ENCODE measurements at places on chromosomes 2 and 18.

- DNase-seq: peak; percentile 45
Observed at GRCh38 chr2:241777686-241778627, 1.3 kb downstream of the GAL3ST2 start.

DNA sequence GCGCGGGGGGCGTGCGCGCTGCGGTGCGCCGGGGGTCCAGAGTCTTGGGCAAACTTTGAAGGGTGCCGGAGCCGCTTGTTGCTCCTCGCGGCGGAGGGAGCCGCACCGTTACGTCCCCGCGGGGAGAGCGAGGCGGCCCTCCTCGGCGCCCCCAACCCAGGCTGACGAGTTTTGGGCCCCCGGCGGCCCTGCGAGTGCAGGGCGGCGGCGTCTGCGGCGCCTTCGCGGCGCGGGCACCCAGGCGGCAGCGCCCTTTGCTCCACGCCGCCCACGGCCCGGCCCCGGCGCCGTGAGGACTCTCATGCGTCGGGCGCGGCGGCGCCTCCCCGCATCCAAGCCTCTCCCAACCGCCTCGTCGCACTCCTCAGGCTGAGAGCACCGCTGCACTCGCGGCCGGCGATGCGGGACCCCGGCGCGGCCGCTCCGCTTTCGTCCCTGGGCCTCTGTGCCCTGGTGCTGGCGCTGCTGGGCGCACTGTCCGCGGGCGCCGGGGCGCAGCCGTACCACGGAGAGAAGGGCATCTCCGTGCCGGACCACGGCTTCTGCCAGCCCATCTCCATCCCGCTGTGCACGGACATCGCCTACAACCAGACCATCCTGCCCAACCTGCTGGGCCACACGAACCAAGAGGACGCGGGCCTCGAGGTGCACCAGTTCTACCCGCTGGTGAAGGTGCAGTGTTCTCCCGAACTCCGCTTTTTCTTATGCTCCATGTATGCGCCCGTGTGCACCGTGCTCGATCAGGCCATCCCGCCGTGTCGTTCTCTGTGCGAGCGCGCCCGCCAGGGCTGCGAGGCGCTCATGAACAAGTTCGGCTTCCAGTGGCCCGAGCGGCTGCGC is 814 bp downstream of the FZD7 start:
- peak; percentile 71 for DNase-seq

DNA sequence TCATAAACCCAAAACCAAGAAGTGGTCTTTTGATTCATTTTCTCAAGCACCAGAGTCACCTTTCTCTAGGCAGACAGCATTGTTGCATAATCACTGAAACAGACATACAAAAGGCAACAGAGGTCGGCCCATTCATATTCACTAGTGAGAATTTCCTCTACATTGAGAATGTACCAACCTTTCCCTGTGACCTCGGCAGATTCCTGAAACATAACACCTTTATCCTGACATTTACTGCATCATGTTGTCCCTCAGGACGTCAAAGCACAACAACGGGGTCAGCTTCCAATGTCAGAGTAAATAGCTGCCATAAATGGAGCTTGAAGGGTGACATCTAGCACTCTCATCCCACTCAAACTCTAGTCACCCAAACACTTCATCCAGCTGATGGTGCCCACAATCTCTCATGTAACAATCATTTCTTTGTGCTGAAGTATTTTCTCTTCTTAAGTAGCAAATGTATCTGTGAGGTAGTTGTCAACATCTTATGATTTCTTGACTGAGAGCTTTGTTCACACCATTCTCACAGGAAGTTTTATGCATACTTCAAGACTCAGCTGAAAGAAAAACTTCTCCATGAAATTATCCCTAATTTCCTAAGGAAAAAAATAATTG is 802.6 kb upstream of the CHAC2 start:
- peak; percentile 44 for DNase-seq

DNA sequence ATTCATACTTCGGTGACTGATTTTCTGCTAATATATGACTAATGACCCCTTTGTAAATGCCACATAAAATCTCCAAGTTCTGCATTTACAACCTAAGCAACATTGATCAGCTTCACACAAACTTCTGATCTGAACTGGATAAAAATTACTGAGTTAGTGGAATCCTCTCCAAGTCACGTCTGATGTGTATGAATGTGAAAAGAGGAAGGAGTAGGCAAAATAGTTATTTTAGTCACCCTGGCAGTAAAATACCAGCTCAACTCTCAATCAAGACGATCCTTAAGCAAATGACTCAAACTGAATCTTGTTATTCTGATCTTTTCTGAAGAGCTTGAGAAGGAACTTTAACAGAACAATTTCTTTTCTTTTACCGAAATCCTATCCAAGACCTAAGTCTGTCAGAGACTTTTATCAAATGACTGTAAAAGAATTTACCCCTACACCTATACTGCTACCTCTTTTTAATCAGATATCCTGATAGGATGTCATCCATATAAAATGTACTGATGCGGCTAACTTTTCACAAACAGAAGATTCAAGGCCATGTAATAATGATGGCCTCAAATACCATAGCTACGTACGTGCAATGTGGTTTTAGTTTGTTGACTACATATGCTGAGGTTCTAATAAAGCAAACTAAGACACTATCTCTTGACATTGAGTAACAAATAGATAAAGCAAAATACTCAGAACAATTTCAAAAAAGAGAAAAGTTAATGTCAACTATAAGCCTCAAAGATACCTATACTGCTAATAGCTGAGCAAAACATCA is 23.7 kb downstream of the CUL3 start:
- DNase-seq: no peak

DNA sequence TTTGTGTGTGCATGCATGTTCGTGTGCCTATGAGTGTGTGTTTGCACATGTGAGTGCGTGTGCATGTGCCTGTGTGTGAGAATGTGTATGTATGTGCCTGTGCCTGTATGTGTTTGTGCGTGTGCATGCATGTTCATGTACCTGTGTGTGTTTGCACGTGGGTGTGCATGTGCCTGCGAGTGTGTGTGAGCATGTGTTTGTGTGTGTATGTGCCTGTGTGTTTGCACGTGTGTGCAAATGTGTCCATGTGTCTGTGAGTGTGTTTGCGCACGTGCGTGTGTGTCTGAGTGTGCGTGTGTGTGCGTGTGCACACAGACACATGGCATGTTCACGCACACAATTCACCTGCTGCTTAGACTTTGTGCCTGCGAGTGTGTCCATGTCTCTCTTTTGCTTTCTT is 853.5 kb upstream of the SALL3 start:
- DNase-seq: no peak

DNA sequence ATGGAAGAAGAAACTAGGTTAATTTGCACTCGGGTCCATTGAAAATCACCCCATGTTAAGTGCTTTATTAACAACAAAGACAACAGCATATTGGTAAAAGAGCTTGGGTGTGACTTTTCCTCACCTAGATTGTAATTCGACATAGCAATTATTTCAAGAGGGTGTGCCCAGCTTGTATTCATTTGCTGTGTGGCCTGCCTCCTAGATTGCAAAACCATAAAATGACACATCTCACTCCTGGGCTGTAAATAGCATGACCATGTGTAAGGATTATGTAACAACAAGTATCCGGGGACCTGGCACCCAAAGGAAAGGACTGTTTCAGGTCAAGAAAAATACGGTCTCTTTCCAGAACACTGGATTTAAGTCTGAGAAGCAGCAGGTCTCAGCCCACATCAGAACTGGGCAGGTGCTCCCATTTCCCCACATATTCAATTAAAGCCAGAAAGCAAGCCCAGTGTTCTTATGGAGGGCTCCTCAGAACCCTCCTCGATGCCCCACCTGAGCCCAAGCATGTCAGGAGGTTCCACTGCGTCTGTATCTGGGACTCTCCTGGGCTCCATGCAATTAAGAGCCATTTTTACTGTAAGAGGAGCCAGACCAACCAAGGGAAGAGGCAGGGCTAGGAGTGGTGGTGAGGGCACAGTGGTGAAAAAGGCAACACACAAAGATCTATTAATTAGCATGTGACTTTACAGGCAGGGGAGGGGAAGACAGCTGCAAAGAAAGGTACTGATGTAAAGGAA is 39.2 kb downstream of the MREG start:
- DNase-seq: no peak

DNA sequence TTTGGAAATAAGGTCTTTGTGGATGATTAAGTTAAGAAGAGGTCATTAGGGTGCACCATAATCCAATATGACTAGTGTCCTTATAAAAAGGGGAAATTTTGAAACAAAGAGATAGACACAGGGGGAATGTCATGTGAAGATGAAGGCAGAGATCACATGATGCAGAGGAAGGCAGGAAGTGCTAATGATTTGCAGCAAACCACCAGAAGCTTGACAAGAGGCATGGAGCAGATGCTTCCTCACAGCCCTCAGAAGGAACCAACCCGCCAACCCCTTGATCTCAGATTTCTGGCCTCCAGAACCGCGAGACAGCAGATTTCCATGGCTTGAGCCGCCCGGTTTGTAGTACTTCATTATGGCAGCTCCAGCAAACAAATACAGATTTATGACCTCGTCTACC is 17.4 kb upstream of the SMARCAL1 start:
- no peak for DNase-seq

- no peak for DNase-seq
Observed at GRCh38 chr2:30514134-30514847, 67.2 kb downstream of the LCLAT1 start.
